ENCODE measurements at places on chromosomes 2 and 18.

DNA sequence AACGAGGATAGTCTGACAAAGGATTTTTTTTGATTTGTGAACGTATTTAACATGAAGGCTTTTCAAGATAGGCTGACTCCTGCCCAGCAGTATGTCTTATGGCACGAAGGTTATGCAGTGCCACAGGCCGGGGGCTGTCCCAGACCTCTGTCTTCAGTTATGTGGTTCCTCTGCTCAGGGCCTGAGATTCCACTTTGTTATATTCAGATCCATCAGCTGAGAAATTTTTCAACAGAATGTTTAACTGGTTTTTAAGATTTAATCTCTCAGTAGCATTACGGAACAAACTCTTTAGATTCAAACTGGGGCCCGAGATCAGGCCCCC is 20.0 kb downstream of the C2orf74 start:
- no peak for DNase-seq

GRCh38 chr2:31384351-31384750 is 30.2 kb downstream of the XDH start:
- DNase-seq, result no peak

DNA sequence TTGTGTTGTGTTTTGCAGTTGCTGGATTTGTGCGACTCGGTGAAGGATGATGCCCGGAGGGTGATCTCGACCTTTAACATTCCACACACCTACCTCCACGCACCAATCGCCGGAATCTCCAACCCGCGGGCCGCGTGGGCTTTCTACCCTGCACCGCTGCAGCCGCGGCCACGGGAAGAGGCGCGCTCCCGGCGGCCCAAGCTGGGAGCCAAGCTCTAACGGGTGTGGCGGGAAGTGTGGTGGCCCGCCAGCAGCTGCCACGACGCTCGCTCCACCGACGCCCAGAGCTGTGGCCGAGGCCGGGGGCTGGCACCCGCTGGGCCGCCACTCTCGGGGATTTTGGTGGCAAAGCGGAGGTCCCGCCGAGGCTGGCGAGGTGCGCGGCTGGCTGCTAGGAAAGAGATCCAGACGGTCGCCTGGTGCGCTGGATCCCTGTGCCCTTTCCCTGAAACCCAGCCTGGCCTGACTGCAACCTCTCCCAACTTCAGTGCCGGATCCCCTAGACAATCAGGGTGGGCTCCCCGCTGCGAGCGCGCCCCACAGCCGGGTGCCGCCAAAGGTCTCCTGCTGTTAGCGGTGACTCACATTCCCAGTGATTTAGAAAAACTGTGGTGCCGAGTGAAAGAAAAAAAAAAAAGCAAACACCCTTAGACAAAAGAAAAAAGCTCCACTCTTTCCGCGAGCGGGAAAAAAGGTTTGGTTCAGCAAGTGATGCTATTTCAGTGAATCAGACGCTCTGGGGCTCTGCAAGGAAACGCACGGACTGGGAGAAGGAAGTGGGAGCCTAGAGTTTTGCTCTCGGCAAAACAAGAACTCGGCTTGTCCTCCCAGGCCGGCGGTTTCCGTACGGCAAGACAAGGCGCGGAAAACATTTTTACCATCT is 2.9 kb upstream of the BCL2L11 start:
- DNase-seq, result no peak

DNA sequence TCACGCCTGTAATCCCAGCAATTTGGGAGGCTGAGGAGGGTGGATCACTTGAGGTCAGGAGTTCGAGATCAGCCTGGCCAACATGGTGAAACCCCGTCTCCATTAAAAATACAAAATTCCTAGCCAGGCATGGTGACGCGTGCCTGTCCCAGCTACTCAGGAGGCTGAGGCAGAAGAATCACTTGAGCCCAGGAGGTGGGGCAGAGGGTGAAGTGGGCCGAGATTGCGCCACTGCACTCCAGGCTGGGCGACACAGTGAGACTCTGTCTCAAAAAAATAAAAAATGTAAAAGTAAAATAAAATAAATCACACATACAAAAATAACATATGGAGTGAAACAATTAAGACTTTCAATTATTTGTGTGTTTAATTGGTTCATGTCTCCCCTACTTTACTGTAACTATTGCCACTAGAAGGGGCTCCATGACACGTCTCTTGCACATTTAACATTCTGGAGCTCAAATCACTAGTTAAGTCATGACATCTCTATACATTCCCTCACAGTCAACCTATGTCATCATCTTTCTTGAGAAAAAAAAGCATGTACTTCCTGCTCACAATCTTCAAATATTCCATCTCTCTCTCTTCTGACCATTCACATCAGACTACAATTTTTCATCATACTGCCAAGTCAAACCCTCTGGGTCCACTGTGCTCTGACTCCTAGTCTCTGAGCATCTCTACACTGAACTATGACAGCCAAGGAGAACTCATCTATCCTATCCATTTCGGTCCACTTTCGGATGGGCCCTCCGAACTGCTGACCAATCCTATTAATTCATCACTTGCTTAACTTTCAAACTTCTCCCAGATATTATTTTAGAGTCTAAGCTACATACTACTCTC is 6.7 kb downstream of the GFPT1 start:
- DNase-seq, result no peak

DNA sequence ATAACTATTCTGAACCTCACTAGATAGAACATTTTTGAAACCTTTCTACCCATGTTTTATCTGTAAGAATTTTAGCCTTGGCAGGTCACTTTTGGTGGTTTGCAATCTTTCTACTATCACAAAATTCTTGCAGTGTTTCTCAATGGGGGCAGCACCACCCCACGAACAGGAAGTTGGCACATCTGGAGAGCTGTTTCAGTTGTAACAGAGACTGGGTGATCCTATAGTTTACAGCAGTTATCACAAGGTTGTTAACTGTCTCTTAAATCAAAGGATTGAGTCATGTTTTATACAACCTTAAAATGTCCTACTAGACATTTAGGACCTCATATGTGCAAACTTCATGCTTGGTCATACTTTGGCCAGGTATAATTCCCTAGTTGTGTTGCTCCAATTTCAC is 829.2 kb downstream of the ERBB4 start:
- no peak for DNase-seq

- DNase-seq, result no peak
Observed at GRCh38 chr18:78984941-78985784, 5.5 kb downstream of the SALL3 start.

- DNase-seq, result no peak
Observed at GRCh38 chr2:134178138-134178877, 75.6 kb upstream of the MGAT5 start.

DNA sequence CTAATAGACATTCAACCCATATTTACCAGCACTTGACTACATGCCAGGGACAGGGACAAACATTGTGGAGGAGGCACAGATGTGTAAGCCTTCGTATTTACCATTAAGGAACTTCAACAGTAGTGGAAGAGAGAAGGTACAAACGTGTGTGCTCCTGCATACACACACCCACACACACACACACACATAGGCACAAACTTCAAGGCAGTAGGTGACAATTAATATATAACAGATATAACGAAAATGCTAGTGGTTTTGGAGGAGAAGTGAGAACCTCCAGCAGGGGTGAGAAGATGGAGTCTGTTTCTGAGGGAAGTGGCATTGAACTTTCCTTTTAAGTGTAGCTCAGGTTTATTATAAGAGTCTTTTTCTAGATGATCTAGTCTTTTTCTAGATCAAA is 231.1 kb downstream of the SETBP1 start:
- DNase-seq, result no peak

- DNase-seq, result no peak
Observed at GRCh38 chr2:218398437-218399390, 954 bp upstream of the CTDSP1 start.

DNA sequence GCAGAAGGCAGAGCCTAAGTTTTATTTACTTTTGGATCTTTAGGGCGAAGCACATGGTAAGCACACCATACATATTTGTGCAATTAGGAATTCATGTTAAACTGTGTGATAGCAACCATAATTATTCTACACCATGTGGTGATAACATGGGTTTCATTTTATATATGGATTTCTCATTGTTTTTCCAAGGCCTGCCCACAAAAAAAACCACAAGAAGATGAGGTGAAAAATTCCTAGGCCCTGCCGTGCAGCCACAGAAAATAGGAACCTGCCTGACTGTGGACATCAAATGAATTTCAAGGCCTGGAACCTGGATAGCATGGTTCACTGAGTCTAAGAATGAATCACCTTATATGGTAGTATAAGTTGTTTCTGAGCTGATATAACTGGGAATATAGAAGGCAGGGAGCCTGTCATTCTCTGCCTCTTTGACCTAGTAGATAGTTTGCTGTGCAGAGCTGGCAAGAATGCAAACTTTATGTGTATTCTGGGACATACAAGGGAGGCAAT is 22.4 kb upstream of the SSB start:
- no peak for DNase-seq

- DNase-seq, result no peak
Observed at GRCh38 chr2:127515383-127515915, 10.8 kb downstream of the IWS1 start.

GRCh38 chr2:120953066-120953756 is 217.5 kb downstream of the GLI2 start:
- DNase-seq, result no peak

- DNase-seq, result no peak
Observed at GRCh38 chr2:15163326-15163725, 397.8 kb downstream of the NBAS start.

- DNase-seq, result no peak
Observed at GRCh38 chr2:20452551-20452950, 5.7 kb downstream of the RHOB start.

DNA sequence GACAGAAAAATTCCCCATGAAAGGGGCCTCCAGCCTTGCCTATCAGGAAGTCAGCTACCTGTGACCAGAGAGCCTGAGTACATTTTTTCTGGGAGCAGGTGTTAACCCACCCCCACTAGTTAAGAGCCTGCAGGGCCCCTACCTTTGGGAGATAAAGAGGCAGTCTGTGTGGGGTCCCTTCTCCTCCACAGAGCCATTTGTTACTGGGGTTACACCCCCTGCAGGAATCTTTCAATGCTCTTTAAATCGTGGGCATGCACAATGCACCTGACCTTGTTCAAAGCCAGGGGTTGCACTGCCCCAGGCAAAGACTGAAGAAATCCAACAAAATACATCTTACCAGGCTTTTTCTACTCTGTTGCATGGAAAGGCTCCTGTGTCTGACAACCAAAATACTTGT is 15.7 kb upstream of the LYPD6 start:
- no peak for DNase-seq

DNA sequence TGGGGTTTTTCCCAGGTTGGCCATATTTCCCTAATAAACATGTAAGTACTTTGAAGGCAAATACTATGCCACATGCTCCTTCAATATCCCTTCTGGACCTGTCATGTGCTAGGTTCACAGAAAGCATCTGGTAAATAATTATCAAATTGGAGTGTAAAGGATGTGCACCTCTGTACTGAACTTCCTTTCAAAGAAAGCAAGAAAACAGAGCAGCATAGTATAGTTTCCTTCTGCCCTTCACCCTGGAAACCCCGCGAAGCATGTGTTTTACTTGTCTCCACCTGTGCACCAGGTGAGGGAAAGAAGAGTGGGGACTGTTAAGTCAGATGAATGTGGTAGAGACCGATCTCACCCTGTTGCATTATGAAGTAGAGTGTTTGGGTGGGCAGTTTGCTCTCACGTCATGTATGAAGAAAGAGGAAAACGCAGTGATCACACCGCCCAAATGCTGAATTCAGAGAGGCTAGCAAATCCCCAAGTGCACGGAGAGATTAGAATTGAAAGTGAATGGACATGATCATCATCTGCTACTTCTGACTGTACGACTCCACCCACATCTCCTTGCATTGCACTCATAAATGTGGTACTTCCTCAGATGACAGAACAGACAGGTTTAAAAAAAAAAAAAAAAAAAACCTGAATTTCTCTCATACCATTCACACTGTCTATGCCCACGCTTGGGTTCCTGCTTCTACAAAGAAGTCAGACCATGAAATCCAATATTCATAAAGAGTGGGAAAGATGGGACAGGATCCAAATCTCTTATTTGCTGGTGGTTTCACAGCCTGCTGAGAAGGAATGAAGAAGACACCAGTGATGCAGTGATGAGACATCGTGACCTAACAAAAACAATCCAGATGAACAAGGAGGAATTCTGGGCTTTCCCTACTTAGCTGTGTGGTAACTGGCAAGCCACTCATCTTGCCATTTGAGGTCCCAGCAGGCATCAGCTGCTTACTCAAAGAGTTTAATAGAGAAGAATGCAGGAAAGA is 448.6 kb downstream of the BCL11A start:
- DNase-seq, result no peak

DNA sequence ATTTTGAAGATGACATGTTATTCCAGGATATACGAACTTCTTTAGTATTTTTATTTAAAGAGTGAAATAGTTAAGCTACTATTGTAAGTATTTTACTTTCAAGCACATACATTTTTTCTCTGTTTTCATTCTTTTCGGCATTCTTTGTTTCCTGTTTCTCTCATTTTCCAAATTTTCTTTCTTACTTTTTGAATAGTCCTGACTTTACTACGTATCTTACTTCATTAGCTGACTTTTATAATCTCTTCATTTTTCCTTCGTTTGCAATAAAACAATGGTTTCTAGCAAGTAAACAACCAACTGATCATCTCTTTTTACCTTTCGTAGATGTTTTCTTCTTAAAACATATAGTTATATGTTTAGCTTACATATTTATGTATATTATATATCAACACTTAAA is 11.8 kb downstream of the CAVIN2 start:
- no peak for DNase-seq

- DNase-seq, result no peak
Observed at GRCh38 chr2:65277791-65278483, 50.3 kb downstream of the ACTR2 start.

- no peak for DNase-seq
Observed at GRCh38 chr2:241680827-241681599, 5.6 kb downstream of the DTYMK start.

GRCh38 chr2:197934934-197935289 is 130.5 kb downstream of the PLCL1 start:
- no peak for DNase-seq

- DNase-seq, result no peak
Observed at GRCh38 chr2:75634945-75635344, 11.6 kb upstream of the MRPL19 start.

- DNase-seq, result no peak
Observed at GRCh38 chr18:44170208-44170880, 510.3 kb upstream of the SETBP1 start.

- DNase-seq, result no peak
Observed at GRCh38 chr2:85541753-85542457, 2.9 kb downstream of the MAT2A start.

DNA sequence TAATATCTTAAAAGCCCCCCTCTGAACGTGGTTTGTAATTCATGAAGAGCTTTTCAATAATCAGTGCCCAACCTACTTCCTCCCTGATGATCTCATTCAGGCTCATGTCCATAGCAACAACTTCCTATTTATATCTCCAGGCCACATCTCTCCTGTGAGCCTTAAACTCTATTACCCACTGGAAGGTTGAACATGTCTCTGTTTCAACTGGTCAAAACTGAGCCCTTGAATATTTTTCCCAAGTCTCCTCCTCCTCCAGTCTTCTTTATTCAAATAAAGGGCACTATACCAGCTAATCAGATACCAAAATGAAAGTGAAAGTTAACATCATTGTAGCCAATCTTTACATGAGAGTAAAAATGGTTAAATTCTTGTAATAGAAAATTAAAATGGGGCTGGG is 63.7 kb upstream of the ITGA4 start:
- no peak for DNase-seq
